CD8-positive, alpha-beta memory T cell (primary cell): ENCODE measurements at places on chromosomes 1 and 21. TPM values are rescaled to one million over a fixed set of nuclear protein-coding genes. Genes with fewer than 3 reads are reported as not detected.

The NCF2 gene
- 4.6 TPM for total RNA-seq

The ALG14 gene
- total RNA-seq = 4.4 TPM

The HMCN1 gene
- total RNA-seq = 0.02 TPM

The OR6K3 gene
- not detected for total RNA-seq

The MIXL1 gene
- not detected for total RNA-seq

The NBPF6 gene
- not detected for total RNA-seq

The TENT5C gene
- 4.1 TPM for total RNA-seq
